Stimulated activated CD4-positive, alpha-beta T cell treated with anti-CD3 and anti-CD28 coated beads, TNF-alpha, amount 100 ng/mL, for 24 hours (primary cell): ENCODE measurements at places on chromosomes 1 and 21.

GRCh38 chr21:30102871-30103270 is 63.7 kb downstream of the CLDN17 start:
- DNase-seq, result no peak

DNA sequence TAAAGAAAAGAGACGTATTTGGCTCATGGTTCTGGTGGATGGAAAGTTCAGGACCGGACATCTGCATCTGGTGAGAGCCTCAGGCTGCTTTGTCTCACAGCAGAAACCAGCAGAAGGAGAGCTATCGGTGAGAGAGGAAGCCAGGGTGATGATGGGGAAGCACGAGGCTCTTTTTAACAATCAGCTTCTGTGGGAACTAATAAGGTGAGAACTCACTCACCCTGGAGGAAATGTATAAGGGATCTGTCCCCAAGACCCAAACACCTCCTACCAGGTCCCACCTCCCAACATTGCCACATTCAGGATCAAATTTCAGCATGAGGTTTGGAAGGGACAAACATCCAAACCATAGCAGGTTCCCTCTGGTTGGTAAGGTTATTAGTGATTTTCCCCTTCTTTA is 32.8 kb downstream of the ASTN1 start:
- DNase-seq, result no peak

DNA sequence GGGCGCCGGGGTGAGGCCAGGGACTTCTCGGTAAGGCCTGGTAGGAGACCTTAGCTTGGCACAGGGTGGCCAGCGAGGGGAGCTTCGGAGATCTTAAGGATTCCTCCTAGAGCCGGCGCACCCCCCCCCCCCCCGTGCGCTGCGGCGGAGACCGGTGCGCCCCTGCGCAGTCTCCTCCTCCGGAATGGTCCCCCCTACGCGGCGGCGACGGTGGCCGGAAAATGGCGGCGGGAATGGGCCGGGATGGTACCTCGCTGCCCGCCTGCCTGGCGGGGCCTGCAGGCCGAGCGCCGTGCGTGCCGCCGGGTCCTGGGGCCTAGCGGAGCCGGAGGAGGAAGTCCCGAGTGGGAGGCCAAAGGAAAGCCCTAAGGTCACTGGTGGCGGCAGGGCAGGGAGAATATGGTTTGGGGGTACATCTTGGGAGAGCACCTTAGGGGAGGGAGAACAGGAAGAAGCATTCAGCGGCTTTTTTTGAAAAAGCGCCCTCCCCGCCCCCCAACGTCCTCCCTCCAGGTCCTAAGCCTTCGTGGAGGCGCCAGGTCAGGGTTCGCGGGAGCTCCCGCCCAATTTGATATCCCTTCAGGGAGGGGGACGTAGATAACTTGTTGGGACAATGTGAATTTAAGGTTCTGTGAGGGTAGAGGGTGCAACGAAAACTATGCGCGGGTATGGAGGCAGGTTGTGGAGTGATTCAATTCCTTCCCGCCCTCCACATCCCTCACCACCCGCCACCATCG is 429 bp downstream of the SRRM1 start:
- DNase-seq, result peak; percentile 53

DNA sequence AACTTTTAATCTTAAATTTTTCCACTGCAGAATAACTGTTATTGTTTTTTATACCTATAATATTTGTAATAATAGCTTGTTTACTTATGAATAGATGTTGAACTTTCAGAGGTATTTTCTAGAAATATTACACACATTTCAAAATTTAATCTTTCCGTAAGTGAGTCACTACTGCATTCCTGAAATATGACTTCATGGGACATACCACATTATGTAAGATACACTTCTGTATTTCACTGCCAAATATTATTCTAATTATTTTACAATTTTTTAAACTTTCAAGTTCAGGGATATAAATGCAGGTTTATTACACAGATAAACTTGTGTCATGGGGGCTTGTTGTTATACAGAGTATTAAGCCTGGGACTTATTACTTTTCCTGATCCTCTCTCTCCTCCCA is 2220.5 kb downstream of the NCAM2 start:
- no peak for DNase-seq

DNA sequence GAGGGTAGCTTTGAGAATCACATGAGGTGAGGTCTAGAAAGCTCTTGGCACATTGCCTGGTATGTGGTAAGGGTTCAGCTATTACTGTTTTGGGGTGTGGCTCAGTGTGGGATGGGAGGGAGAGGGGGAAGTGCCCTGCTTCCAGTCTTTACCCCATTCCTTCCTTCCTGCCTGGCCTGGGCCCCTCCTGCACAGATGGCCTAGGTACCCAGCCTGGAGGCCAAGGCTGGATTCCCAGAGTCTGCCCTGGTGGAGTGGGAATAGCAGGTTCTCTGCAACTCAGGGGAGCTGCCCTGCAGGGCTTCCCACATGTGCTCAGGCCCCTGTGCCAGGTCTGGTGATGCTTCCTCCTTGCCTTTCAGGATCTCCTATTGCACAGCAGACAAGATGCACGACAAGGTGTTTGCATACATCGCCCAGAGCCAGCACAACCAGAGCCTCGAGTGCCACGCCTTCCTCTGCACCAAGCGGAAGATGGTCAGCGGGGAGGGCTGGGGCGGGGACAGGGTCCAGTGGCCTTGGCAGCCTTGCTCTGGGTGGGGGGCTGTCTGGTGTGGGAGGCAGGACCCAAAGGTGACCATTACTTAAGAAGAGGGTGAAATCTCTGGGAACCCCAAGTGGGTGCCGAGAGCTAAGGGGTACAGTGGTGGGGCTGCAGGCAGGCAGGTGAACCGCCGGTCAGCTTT is 13.5 kb downstream of the LDLRAP1 start:
- no peak for DNase-seq

GRCh38 chr1:203992440-203992839 is 80.5 kb upstream of the SOX13 start:
- no peak for DNase-seq

- DNase-seq, result no peak
These were observed 20.9 kb downstream of the BATF3 start for GRCh38 chr1:212678456-212679410.

- DNase-seq, result no peak
These were observed 13.2 kb upstream of the NPHP4 start for GRCh38 chr1:6005276-6005917.

GRCh38 chr1:226684026-226684425 is 55.1 kb downstream of the ITPKB start:
- no peak for DNase-seq

GRCh38 chr1:32063261-32063681 is 9.5 kb upstream of the TMEM39B start:
- no peak for DNase-seq

DNA sequence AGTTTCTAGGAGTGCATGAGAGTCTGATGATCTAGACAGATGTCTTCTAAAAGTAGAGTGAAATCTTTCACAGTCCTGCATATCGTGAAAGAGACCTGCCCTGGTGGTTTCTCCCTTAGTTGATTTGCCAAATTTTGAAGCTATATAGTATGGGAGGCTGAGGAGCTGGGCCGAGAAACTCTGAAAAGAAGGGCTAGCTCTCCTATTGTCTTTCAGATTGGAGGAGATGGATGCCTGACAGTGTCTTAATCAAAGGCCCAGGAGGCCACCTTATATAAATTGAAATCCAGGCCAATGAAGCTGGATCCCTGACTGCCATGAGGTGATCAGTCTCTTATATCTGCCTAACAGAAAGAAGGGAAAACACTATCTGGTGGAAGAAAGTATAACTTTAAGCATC is 18.4 kb upstream of the CD84 start:
- DNase-seq, result no peak

DNA sequence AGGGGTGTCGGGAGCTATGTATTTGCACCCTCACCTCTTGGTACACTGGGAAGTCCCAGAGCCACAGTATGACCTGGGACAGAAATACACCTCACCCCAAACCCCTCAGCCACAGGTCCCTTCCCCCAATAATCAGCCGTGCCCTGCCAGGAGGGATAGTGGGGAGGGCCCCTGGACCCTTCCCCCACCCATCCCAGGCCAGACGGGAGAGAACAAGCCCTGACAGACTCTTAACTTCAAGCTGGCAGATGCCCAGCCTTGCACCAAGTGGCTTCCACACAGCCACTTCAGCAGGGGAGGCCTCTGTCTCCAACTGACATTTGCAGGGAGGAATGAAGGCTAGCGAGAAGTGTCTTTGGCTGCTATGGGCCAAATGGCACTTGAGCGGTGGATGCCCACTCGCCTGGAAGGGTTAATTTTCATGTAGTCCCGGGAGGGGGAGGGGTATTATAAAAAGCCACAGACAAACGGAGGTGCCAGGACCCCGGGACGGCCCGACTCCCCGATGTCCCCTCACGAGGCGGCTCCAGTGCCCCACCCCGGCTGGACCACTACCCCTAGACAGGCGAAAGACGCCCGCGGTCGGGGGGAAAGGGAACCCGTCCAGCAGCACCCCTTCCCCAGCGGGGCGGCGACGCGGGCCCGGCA is 495 bp downstream of the SYNC start:
- DNase-seq, result no peak

- DNase-seq, result no peak
These were observed 344.1 kb downstream of the DISC1 start for GRCh38 chr1:231970684-231971083.

- no peak for DNase-seq
These were observed 130.1 kb upstream of the MAP1LC3C start for GRCh38 chr1:242128951-242129502.

- DNase-seq, result no peak
These were observed 19.5 kb upstream of the DDR2 start for GRCh38 chr1:162612606-162613400.

DNA sequence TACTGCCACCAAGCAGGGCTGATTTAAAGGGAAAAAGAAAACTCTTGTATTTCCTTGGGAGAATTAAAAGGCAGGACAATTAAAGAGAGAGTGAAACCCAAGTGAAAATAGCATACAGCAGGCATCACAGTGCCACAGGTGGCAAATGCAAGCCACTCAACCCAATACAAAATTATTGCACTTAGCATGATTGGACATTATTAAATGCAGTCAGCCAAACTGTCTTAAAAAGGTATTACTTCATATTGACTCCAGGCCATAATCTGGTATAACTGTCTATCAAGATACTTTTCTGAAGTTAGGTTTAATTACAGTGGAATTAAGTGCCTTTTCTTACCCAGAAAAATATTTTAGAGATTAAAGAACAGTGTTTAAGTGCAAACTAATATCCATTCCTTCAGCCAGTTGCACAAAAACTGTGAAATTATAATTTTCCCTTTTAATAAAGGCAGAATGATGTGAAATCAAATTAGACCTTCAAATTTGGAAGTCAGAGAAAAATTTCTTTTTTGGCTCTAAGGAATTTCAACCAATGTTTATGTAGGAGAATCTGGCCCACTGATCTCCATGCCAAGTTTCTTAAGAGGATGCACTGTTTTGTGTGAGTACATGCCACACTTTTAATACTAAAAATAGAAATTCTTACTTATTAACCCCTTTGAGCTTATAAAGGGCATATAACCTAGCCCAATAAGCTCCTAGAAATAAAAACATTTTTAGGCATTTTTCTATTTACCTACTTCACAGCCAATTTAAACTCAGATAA is 15.2 kb downstream of the SLC30A10 start:
- DNase-seq, result no peak

- DNase-seq, result no peak
These were observed 7.6 kb upstream of the TIE1 start for GRCh38 chr1:43293176-43293575.

DNA sequence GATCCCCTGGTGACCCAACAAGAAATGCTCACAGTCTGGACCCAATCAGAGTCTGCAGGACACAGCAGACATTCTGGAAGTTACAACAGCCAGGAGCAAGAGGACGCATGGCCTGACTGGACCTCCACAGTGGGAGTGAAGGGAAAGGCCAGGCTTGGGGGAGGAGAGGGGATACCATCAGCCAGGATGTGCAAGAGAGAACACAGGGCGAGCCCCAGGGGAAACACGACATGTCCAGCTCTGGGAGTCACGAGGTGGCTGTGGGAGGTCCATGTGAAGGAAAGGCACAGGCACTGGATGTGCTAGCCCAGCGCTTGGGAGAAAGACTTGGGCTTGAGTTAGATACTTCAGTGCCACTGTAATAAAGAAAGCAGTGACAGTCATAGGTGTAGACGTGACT is 87.3 kb downstream of the HSF2BP start:
- DNase-seq, result no peak

- no peak for DNase-seq
These were observed 25.3 kb upstream of the ATP5PO start for GRCh38 chr21:33940881-33941245.

DNA sequence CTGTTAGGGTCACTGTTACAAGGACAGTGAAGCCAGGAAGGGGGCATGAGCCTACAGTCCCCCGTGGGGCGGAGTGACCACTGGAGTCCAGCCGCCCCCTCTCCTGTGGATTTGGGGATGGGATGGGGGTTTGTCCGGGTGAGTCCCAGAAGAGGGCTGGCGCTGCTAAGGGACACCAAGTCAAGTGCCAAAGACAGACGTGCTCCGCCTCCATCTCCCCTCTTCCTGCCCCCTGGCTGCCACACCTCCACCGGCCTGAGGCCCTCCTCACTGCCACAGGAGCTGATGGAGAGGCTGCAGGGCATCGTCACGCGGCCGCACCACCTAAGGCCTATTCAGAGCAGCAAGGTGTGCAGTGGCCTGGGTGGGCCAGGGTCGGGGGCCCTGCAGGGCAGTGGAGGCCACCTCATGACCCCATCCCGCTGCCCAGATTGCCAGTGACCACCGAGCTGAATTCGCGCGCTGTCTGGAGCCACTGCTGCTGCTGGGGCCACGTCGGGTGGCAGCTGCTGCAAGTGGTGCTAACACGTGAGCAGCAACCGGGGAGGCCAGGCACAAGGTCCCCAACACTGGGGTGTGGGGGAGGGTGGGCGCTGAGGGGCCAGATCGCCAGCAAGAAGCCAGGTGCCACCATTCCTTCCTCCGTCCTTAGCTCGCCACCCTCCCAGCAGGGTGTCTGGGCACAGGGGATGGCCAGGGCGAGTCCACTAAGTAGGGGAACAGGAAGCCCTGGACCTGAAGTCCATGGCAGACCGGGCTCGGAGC is 4.9 kb downstream of the RNF207 start:
- DNase-seq, result no peak

DNA sequence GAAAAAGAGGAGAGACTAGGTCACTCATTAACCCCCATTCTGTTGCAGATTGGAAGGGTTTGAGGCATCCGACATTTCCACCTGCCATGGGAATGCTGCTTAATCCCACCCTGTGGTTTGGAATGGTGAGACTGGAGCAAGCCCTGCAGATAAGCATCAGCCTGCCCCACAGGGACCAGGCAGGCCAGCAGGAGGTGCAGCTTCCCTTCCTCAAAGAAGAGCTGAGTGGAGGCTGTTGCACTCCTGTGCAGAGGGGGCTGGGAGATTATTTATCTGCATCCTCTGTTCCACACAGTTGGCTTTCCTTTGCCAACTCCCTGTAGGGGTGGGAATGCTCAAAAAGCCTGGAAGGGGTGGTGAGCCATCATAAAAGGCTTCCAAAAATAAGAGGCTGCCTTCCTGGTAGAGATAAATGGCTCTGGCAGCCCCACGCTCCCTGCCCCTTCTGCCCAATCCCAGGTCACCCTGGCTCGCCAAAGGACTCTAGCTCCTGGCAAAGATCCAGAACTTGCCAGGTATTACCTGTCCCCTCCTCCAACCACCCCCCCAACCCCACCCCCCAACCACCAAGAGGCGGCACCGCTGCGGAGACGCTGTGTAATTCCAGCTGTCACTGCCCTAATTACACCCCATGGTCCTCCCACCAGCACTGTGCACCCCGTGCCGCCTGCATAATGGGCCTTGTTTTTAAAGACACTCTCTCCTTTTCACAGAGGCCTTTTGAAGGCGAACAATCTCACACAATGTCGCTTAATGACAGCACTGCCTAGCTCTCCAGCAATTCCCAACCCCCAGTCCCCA is 83.0 kb upstream of the ZC3H12A start:
- DNase-seq, result no peak

- DNase-seq, result no peak
These were observed 9.5 kb downstream of the RRP15 start for GRCh38 chr1:218294546-218294945.
